ENCODE measurements at places on chromosomes 5 and 9.
A peak's percentile ranks its signal among the peaks of the same experiment; 100 is the strongest.

DNA sequence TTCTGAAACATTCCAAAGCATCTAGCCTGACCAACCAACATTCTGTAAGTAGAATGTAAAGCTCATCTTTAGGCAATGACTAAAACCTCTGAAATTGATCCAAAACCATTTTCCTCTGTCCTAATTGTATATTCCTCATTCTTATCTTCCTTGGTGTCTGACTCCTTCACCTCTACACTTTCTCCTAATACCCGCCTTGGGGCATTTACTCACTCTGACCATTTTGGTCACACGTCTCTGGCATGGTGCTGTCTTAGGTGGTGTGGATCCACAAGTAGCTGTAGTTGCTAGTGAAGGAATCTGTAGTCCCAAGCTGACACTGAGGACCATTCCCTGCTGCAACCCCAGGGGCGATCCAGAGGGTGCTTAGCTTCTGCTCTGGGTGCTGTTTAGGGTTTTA, 40.8 kb upstream of the LMNB1 start:
- peak; percentile 11 for DNase-seq

DNA sequence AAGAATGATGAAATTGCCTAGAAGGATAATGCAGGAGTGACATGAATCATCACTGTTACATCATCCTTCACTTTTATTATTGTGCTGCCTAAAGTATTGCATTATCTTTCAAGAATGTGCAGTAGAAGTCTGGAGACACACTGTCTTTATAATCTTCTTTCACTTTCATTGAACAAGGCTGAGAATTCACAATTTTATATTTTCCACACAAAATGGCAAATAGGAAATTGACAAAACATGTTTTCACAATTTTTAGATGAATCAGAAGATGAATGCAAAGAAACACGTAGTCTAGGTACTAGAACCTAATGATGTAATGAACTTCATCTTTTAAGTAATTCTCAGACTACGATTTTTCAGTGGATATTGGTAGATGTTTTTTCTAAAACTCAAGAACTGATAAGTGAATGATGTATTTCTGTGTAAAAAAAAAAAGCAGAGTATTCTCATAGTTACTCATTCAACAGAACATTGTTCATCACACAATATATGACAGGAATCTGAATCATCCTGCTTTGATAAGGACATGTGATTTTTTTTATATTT, 131.5 kb upstream of the GRHPR start:
- peak; percentile 87 for DNase-seq

- DNase-seq = no peak
Measured at GRCh38 chr9:97046228-97046627, 7.3 kb upstream of the CTSV start.

DNA sequence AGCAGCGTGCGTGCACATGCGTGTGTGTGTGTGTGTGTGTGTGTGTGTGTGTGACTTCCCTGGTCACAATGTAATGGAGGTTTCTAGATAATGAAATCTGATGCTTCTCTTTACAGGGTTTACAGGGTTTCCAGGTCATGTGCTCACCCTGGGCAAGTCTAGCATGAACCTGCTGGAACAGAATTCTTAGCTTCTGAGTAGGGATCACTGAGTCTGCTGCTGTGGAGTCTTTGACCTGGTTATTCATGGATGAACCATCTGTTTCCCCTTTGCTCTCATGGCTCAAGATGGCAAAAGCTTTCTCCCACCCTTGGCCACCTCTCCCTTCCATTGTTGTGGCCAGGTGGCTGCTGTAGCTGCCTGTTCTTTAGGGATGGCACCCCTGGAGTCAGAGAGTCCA, 111.6 kb upstream of the SHB start:
- DNase-seq = no peak

DNA sequence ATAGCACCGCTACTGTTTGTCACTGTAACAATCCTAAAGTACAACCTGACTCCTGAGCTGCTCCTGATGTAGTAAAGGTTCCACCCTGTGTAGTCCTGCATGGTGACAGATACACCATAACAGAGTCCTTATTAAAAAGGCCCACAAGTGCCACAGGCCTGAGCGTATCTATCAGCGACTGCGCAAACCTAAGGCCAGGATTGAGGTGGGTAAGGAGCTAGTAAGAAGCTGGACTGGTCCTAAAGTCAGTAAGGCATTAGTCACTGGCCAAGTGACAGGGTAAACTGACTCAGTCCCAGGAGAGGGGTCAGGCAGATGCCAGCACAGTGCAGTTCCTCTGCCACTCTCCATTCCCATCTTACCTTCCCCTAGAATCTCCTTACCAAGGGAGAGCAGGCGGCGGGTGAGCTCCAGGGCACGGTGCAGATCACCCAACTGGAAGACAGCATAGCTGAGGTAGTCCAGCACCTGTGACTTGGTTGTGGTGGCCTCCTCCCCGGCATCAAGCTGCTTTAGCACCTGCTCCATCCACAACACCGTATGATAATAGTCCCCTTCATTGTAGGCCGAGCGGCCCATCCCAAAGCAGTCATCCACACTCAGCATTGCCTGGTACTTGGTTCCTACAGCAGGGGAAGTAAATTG, 17.6 kb downstream of the P4HA2 start:
- DNase-seq = no peak

DNA sequence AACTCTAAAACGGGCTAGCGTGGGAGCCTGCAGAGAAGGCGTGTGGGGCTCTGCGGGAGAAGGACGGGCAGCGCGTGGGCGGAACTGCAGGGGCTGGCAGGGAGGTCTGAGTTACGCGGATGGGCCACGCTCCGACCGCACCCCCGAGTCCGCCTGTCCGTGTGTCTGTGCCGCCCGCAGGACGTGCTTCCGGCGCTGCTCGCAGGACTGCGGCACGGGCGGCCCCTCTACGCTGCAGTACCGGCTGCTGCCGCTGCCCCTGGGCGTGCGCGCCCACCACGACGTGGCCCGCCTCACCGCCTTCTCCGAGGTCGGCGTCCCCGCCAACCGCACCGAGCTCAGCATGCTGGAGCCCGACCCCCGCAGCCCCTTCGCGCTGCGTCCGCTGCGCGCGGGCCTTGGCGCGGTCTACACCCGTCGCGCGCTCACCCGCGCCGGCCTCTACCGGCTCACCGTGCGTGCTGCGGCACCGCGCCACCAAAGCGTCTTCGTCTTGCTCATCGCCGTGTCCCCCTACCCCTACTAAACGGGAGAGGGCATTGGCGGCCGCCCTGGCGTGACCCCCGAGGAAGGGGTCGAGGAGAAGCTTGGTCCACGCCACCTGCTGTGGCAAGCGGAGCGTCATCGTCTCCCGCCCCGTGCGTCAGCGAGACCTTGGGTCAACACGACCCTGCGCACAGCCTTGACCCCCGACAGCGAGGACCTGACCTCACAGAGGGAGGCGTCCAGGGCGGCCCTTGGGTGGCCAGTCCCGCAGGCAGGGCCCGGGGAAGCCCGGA, 11.4 kb upstream of the ASS1 start:
- DNase-seq = peak; percentile 49

DNA sequence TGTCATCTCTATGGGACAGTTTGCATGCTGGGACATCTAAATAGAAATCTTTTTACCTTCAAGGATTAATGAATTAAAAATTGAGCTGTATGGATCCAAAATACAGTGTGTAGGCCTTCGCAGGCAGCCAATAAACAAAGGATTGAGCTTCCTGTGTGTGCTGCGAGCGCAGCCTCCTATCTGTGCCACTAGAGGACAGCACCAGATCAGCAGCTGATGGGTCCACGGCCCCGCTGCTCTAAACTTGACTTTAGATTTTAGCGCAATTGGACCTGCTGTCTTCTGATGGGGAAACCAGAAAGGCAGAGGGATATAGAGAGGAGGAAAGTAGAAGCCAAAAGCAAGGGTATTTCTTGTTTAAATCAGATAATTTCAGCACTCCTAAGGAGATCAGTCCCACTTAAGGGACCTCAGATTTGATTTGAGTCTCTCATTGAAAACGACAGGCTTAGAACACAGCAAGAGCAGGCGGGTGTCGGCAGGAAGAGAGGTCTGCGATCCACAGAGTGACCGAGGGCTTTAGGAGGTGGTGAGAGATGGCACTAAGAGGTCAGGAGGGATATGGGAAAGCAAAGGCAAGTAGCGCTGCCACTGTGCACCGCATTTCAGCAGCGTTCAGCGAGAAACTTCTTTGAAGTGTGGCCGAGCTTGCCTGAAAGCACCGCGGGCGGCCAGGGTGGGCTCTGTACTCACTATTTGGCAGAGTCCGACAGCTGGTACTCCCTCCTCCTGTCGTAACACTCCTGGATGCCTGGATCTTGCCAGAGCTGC, 214.3 kb downstream of the GNA14 start:
- peak; percentile 88 for DNase-seq

DNA sequence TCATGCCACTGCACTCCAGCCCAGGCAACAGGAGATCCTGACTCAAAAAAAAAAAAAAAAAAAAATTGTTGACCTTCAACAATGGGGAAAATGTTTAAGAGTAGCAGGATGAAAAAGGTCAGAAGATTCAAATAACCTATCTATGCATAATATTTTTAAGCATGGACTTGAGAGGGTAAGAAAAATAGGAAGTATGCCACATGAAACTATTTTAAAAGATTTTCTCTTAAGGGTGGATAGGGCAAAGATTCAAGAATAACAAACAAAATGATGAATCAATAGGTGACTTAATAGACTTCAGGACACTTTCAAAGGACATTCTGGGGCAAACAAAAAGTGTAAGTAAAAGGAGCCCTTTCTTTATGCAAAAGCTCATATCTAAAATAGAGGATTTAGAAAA, 3.2 kb downstream of the TEX48 start:
- peak; percentile 27 for DNase-seq

- DNase-seq = no peak
Measured at GRCh38 chr9:111610149-111610548, 10.7 kb upstream of the PTGR1 start.

DNA sequence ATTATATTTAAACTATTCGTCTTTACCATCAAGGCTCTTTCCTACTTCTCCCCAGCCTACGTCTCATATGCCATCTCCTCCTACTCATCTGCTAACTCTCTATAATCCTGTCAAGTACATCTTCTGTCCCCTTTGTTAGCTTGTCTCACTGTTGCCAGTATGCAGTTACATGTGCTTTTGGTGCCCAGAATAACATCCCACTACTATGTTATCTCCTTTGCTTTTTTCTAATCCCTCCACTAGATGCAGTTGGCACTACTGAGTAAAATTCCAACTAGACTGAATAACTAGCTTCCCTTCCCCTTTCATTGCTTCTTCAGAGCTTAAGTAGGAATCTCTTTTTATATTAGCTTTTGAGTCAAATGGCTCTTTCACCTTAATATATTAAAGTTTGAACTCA, 3.0 kb upstream of the ARRDC3 start:
- DNase-seq = peak; percentile 41

- DNase-seq = no peak
Measured at GRCh38 chr5:23136958-23137357, 283.8 kb upstream of the CDH12 start.

- no peak for DNase-seq
Measured at GRCh38 chr5:100165309-100165708, 369.9 kb upstream of the FAM174A start.

DNA sequence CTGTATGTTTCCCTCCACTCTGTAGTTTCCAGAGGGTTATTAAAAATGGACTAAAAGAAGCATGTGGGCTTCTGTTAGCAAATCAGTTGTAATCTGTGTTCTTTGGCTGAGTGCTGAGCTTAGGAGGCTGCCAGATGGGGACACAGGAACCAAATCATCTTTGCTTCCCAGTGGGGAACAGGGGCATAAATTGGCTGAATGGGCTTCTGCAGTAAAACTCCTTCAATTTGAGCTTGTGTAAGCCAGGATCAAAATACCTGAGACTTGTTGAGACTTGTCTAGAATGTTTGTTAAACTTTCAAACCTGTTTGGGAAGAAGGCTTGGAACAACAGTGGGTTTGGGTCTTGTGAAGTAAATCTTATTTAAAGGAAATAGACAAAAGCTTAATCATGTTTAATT, 32.2 kb upstream of the TNFAIP8 start:
- peak; percentile 50 for DNase-seq
